Esophagus muscularis mucosa (tissue), 4 donors: ENCODE measurements at places on chromosomes 11 and 22.

DNA sequence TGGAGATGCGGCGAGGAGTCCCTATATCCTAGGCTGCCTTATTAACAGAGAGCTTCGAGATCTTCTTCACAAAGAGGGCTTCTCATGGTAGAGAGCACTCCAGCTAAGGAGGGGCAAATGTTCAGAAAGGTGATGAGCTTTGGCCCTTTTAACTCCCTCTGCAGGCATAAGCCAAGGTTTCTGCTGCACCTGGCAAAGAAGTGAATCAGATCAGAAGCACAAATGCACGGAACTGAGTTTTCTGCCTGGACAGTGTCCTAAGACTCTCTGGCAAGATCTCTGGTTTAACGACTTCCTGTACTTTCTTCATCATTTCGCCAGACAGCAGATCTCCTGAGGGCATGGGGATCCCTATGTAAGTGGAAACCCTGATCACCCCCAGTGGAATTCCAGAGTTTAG lies 37.2 kb downstream of the POU2AF3 start:
- DNase-seq, result no peak

GRCh38 chr11:34823197-34823596 lies 93.0 kb downstream of the APIP start:
- DNase-seq, result no peak

GRCh38 chr11:3880724-3881123 lies 25.3 kb downstream of the STIM1 start:
- no peak for DNase-seq

DNA sequence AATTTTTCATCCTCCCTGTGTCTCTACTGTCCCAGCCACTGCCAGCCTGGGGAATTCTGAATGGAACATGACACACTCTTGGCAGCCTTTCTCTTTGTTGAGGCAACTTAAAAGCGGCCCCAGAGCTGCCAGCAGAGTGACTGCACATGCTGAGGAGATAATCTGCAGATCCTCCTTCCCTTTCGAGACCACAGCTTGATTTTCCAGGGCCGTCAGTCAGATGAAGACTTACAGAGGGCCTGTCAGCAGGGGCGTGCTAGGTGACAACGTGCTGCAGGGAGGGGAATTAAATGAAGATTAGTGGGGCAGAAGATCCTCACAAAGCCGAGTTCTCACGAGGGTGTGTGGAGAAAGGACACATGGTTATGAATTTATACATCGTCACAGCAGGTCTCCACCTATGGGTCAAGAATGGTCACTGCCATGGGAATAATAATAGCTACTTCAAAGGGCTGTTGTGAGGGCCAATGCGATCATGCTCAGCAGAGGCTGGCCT lies 193.5 kb upstream of the PITPNB start:
- no peak for DNase-seq

DNA sequence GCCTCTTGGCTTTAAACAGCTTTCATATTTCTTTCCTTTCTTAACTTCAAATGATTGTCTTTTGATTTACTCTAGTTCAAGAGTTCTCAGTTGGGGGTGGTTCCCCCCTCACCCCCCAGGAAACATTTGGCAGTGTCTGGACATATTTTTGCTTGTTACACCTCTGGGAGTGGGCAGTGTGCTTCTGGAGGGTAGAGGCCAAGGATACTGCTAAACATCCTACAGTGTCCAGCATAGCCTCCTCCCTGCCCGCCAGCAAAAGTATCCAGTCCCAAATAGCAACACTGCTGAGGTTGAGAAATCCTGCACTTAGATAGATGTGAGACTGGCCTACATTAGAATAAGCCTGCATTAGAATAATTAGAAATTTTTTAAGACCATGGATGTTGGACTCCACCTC lies 3.2 kb downstream of the PPP6R3 start:
- no peak for DNase-seq

DNA sequence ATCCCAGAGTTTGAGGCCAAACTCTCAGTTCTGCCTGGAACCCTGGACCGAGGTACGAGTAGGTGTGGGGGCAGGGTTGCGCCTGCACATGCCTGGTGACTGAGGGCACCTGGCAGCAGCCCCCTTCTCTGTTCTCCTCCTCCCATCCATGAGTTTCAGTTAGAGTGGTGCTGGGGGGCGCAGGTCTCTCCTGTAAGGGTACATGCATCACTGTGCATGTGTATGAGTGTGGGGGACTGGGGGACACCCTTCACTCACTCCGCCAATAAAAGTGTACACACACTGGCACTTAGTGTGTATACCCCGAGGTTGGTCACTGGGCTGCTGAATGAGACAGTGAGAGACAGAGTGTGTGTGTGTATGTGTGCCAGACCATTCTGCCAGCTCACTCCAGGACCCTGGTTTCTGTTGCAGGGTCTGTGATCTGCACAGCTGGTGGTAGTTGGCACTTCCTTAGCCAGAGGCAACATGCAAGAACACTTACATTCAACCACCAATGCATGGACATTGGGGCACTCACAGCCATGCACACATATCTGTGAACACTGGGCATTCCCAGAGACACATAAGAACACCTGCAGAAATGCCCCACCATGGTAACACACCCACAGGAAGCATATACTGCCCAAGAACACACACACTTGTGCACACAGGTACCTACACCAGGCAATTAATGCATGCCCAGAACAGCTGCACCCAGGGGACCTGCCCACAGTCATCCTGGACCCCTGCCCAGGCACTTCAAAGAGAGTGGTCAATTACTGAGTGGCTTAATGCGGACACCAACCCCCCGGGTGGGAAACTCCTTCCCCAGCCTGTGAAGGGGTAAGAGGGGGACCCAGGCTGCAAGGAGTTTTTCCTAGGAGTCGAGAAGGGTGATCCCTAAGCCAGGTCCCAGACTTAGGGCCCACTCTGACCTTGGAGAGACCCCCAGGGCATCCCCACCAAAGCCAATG lies 1.2 kb upstream of the NRXN2 start:
- no peak for DNase-seq

GRCh38 chr11:120520091-120520822 lies 8.7 kb downstream of the GRIK4 start:
- no peak for DNase-seq
